Left colon (tissue), 2 donors: ENCODE measurements at places on chromosomes 5 and 9. TPM values are rescaled to one million over a fixed set of nuclear protein-coding genes. Genes with fewer than 3 reads are reported as not detected.

DNA sequence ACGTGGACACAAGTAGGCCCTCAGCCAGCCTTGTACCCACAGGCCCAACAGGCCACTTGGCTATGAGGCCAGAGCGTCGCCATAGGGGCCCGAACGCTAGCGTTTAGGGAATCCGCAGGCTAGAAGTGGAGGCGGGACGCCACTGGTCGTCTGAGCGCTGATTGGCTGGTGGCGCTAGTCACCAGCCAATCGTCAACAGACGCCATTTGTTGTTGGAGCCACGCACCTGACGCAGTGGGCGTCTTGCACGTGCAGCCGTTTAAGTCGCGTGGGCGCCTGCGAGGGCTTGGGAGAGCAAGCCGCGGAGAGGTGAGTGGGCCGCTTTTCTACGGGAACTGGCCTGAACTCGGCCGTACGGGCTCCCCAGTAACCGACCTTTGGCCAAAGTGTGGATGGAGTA is at the start of gene DDX4:
TSS of gene DDX4 (plus strand) at position 269 of the 400 bp plus-strand sequence. CDS start 903 bp downstream, outside the sequence.
- no peak for DNase-seq

DNA sequence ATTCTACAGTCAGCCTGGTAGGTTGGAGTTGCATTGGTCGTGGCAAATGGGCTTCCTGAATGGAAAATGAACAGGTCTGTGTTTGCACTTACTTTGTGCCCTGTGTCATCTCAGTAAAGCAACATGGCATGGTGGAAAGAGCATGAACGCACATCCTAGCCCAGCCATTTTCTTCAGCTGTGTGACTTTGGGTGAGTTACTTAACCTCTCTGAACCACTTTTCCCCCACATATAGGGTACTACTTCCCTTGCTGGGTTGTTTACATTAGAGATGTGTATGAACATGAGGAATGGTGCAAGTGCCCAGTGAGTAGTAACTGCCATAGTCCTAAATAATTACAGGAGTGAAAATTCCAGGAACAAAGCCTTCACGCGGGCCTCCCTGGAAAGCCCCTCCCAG is 83.6 kb downstream of the MVB12B start:
- no peak for DNase-seq

The SCAMP1 gene
- total RNA-seq: 38.5 TPM

The NPR2 gene
- total RNA-seq: 7.4 TPM

The LRRTM2 gene
- total RNA-seq: 0.06 TPM

- no peak for DNase-seq
These were observed 86.6 kb upstream of the SLC25A48 start for GRCh38 chr5:135747824-135748223.

GRCh38 chr5:166991601-166992000 is 1299.8 kb upstream of the WWC1 start:
- no peak for DNase-seq

DNA sequence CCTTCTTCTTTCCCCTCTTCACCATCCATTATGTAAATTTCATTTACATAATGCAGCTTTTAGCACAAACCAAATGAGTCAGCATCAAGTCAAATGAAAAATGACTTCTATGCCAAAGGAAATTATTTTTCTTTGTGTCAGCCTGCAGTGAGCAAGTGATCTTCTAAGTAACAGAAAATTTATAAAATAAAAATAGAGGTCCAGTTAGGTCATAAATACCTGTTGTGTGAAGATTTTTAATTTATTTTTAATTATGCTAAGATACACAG is 16.7 kb upstream of the THG1L start:
- no peak for DNase-seq

The ADAMTS2 gene
- total RNA-seq: 4.4 TPM

- peak; percentile 39 for DNase-seq
These were observed 26.4 kb upstream of the TTC39B start for GRCh38 chr9:15333376-15333881.

DNA sequence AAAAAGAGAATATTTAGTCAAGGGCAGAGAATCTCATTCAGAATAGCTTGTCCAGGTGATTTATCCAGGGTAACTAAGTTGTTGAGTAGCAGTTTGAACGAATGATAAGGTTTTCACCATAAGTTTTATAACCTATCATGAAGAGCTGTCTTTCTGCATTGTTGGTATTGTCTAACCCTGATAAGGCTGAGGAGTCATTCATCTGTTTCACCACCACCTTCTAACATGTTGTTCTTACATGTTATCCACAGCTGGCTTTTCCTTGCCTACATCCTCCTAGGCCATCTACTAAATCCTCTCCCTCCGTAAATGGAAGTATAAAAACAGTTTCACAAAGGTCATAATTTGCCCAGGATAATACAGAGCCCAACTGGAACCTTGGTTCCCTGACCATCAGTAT is 24.1 kb downstream of the ZNF462 start:
- DNase-seq: no peak

DNA sequence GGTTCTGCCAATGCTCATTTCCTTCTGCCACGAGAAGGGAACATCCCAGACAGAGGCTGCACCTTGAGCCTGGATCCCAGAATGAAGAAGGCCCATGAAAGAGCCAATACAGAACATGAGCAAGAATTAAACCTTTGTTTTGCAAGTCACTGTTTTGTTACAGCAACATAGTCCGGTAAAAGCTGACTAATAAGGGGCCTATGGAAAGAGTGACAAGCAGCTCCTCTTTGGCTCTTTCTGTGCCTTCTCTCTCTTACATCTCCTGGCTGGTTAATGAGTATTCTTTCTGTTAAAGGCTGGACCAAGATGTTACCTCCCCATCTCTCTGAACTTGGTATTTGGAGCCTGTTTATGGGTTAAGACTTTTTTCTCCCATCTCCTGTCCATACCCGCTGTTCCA is 10.8 kb downstream of the GFRA3 start:
- DNase-seq: no peak

The BHMT gene
- total RNA-seq: 0.28 TPM

- no peak for DNase-seq
These were observed 303.1 kb upstream of the CLINT1 start for GRCh38 chr5:158162026-158162425.

DNA sequence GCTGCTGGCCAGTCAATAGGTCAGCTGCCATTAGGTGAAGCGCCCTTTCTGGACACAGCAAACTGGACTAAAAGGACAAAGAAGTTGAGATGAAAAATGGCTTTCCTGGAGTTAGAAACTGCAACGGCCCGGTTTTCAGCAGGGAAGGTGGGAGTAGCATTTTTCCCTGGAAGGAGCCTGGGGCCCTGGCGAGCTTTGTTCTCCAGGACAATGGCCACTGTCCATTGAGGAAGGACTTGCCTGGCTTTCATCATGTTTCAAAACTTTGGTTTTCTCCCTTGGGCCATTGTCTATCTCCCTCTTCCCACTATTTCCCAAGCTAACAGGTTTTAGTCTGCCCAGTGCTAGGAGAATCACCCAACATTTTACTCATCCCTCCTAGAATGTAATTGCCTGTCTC is 56.2 kb downstream of the MOCS2 start:
- no peak for DNase-seq

DNA sequence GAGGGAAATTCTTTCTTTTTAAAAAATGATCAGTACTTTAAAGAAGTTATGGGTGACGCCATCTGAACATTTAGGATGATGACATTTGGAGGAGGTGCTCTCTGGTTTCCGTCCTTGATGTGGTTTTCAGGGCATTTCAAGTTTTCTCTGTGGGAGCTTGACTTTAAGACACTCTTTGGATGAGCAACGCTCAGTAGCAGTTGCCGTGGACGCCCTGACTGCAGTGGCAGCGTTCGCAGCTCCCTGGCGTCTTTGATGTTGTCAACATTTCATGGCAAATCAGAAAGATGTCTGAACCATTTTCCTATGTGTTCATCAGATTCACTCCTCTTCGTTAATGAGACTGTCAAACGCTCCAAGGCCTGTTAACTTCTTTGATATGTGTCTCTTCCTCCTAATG is 86.1 kb downstream of the ZNF354C start:
- no peak for DNase-seq

The NUTM2G gene
- not detected for total RNA-seq

- DNase-seq: no peak
These were observed 54.1 kb upstream of the ALDH1A1 start for GRCh38 chr9:73006986-73007385.

DNA sequence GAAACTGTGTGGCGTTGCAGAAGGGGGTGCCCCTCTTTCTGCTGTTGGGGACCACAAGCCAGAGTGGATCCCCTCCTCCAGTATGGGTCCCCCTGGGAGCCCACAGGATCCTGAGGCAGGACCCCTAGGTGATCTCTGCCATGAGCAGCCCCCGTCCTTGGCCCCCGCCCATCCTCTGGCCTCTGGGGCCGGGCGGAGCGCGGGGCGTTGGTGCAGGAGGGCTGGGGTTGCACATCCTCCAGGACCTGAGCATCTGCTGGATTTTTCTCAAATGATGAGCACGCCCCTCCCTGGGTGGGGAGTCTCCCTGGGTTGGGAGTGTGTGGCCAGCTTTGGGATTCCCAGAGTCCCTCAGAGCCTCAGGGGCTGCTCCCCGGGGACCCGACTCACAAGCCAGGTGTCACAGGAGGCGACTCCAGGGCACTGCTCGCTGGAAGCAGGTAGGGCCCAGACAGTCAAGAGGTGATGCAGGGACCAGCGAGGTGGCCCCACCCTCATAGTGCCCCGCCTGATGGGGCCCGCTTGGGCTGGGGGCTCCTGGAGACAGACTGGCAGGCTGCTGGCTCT is 26.7 kb upstream of the UBAC1 start:
- DNase-seq: no peak

- no peak for DNase-seq
These were observed 42.3 kb downstream of the BASP1 start for GRCh38 chr5:17259630-17260257.

The SCGB3A2 gene
- not detected for total RNA-seq

The CNTNAP3 gene
- 2.3 TPM for total RNA-seq

GRCh38 chr5:88426441-88426840 is 157.8 kb upstream of the TMEM161B start:
- DNase-seq: no peak

- no peak for DNase-seq
These were observed 10.7 kb downstream of the STK32A start for GRCh38 chr5:147245381-147246165.

The NMUR2 gene
- total RNA-seq: not detected

DNA sequence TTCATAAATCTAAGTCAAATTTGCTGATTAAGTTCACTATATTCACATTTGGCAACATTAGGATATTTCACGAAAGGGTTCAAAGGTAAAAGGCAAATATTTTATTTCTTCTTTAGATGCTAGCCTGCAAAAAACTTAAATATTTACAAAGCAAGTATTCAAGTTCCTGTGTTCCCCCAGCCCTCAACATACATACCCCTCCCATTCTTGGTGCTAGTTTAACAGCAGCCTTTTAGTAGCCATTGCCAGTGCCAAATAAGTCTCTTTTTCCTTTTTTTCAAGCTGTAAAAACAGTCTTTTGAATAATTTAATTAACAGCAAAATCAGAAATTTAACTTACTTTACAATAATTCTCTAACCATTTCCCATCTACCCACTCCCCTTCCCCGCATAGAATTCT is 288.5 kb upstream of the TMEM161B start:
- no peak for DNase-seq

DNA sequence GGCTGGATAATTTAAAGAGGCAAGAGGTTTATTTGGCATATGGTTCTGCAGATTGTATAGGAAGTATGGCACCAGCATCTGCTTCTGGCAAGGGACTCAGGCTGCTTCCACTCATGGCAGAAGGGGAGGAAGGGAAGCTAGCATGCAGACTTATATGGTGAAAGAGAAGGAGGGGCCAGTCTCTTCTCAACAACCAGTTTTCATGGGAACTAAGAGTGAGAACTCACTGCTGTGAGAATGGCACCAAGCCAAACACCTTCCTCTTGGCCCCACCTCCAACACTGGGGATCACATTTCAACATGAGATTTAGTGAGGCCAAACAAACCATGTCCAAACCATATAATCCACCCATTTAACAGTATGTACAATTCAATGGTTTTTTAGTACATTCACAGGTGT is 113.3 kb upstream of the SHB start:
- no peak for DNase-seq

DNA sequence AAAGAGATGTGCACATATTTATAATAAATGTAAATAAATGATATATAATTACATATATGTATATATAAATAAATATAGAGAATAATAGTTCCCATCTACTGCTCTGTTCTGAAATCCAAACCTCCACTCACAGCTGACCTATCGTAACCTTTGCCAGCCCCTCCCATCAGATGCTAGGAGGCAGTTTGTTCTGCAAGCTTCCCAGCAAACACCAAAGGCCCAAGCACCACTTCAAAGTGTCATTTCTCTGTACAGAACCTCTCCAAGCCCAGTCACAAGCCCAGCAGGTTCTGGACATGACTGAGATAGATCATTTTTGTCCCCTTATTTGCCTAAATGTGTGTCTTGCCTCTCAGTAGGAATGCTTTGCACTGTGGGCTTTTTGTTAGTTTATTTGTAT is 62.4 kb downstream of the MFAP3 start:
- DNase-seq: no peak

DNA sequence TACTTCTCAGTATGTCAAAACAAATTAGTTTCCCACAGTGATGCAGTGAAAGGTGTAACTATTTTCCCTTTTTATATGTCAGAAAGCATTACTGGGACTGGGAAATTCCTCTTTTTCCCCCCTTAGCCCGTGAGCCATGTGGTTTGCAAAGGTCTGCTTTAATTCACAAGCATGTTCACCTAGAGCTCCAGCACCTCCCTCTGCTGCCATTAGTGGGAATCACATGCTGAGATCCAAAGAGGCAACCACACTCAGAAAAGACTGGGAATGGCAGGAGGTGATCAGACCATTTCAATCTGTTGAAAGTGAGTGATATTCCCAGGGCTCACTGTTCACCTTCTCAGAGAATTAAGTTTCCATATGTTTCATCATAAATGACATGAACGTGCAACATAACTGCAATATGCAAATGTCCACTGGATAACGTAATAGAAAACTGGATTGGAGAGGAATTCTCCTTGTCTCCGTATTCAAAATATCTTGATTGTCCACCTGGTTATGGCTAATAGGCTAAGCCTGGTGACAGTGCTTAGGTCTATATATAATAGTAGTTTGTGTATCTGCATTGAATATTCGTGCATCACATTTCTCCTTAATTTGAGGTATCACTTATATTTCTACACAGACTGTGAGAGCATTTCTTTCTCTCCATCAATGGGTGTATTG is 703.5 kb upstream of the WWC1 start:
- DNase-seq: no peak

DNA sequence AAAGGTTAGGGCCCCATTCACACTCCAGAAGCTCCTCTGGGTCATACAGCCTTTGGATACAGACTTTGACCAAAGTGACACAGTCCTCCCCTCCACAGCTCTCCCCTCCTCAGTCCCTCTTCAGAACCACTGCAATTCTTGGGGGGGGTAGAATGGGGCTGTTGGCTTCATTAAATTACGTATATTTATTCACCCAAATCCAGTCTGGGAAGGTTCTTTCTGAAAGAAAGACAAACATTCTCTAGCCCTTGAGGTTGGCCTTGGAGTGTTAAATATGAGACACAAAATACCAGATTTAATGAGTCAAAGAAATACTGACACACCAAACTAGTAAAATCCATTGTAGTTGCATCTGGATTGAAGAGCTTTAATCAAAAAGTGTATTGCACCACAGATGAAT is 16.1 kb downstream of the ARPC5L start:
- no peak for DNase-seq
